ENCODE measurements at places on chromosomes 1 and 21.

GRCh38 chr1:204493145-204493983 lies 1.2 kb downstream of the PIK3C2B start:
- DNase-seq: no peak

DNA sequence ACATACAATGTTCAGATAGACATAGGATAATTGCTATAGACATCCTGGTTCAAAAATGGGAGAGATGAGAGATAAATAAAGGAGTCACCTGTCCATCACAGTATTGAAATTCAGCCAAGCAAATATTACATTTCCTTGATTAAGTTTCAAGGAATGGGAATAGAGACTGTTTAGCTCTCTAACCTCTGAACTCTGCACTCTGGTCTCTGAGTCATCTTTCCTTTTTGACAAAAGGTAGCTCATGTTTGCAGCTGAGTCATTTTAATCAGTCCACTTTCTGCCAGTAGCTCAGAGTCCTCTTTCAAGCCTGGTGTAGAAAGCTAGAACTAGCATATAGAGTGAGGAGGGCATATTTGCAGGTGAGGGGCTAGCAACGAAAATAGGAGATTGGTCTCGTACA lies 51.4 kb upstream of the GJA8 start:
- no peak for DNase-seq

DNA sequence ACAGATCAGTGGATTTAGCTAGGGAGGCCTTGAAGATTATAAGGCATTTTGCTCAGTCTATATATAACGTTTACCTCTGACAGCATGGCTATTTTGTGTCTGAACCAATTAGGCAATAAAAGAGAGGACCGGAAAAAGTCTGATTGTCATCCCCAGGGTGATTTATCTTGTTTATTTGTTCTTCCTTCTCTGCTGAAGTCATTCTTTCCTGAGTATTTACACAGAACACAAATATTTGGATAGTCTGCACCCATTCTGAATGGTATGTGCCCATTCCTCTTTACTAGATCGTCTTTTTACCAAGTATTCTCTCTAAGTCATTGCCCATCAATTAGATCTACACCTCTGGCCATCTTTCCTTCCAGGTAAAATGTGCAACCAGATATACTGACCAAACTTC lies 1602.9 kb downstream of the KCNT2 start:
- DNase-seq: no peak

GRCh38 chr21:43937051-43937832 lies 72.2 kb downstream of the AGPAT3 start:
- no peak for DNase-seq

DNA sequence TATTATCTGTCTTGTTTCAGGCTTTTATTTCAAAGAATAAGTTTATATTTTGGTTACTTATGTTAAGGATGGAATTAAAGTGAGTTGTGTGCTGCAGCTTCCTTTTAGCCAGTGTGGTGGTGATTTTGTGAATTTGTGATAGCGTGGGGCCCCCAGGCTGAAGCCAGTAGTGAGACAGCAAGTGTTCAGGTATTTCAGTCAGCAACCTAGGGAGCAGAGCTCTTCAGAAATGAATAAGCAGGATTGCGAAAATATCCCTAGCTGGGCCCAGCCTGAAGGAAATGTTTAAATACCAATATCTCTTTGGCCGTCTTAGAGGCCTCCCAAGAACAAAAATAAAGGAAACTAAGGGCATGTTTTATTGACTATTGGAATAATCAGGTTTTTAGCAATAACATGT lies 150.8 kb upstream of the C1orf105 start:
- DNase-seq: no peak

- no peak for DNase-seq
Observed at GRCh38 chr1:243244432-243244841, 10.6 kb downstream of the CEP170 start.

DNA sequence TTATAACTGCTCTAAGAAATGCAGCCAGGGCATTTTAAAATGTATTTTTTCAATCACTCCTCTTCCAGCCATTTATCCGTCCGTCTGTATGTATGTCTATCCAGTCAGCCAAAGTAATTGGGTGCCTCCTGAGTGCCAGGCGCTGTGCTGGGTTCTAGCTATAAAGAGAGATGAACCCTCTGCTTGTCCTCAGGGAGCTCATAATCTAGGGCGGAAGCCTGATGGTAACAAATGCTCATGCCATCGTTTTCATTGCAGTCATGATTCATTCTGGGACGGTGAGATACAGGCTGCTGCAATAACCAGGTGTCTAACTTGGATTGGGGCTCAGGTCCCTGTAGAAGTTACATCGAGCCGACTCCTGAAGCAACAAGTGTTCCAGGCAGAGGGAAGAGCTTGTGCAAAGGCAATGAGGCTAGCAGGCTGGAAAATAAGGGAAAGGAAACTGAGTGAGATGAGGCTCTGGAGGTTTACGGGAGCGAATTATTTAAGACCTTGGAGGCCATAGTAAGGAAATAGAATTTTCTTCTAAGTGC lies 11.6 kb downstream of the IFI6 start:
- no peak for DNase-seq
